Subcutaneous preadipocyte (primary cell): ENCODE measurements at places on chromosomes 11 and 22. TPM values are rescaled to one million over a fixed set of nuclear protein-coding genes. Genes with fewer than 3 reads are reported as not detected.

The INTS4 gene
- total RNA-seq, result 31.6 and 36.6 TPM in 2 replicates

The MS4A14 gene
- total RNA-seq, result not detected in 2 replicates

The FUT4 gene
- total RNA-seq, result 4.0 and 6.5 TPM in 2 replicates

The RIC3 gene
- not detected in 2 replicates for total RNA-seq
